ENCODE measurements at places on chromosomes 5 and 9.

DNA sequence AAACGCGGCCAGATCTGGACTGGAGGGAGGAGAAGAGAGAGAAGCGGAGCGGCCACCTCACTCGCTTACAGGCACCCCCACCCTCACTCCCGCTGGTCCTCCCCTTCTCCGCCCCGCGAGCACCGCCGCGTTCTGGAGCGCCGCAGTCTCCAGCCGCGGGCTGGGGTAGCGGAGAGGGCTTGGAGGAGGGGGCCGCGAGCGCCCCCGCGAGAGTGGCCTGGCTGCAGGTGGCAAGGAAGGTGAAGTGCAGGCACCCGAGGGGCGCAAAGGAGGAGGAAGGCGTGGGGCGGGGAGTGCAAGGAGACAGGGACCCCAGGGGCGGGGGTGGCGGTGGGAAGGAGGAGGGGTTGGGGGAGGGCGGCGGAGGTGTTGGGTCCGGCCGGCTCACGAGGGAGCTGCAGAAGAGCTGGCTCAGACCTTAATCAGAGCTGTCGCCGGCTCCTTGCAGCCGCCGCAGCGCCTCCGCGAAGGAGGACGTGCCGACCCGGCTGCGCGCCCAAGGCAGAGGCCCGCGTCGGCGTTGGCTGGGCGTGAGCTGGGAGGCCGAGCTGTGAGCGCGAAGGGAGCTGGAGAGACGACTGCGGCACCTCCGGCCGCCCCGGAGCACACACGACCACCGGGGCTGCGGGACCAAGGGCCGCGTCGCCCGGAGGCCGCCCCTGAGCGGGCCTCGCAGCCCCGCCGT is at the start of gene DMRT3:
TSS of gene DMRT3 (plus strand) at position 398 of the 685 bp plus-strand sequence. CDS start 347 bp downstream, outside the sequence.
- no peak for DNase-seq

- DNase-seq: no peak
Measured at GRCh38 chr9:98253565-98253964, 1.9 kb downstream of the TBC1D2 start.

GRCh38 chr9:89466451-89467277 is 31.2 kb downstream of the SEMA4D start:
- no peak for DNase-seq

GRCh38 chr5:126410623-126411022 is 12.6 kb upstream of the GRAMD2B start:
- DNase-seq: no peak

- DNase-seq: no peak
Measured at GRCh38 chr9:10238087-10238486, 374.7 kb downstream of the PTPRD start.

DNA sequence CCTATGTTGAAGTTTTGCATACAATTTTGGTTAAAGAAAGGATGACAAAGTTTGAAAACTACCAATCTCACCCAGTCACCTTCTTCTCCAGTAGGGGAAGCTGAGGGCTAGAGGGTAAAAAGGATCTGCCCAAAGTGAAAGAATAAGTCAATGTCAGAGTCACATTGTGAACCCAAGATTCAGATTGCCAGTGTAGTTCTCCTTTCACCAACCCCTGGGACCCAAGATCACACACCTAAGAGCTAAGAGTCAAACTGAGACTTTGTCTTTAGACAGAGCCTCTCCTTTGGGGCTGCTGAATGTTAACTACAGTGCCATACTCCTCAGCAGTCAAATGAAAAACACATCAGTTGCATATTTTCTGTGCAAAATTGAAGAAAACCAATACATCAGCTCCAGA is 210.6 kb downstream of the ATP10B start:
- no peak for DNase-seq

DNA sequence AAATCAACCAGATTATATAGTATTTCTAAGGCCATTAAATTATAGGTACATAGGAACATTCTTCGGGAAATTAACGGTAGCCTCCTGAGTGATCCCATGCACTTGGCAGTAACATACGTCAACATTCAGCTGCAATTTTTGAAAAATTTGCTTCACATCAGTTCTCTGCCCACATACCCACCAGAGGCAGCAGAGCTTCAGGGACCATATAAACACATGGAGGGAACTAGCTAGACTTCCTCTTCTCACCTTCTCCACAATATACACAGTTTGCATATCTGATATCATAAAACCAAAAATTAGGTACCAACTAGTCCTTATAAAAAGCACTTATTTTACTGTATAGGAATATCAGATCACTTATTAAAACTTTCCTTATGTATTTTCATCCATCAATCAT is 4.8 kb downstream of the PSIP1 start:
- DNase-seq: no peak

- no peak for DNase-seq
Measured at GRCh38 chr9:105264380-105264779, 19.9 kb downstream of the SLC44A1 start.

- DNase-seq: no peak
Measured at GRCh38 chr5:100590867-100591266, 55.7 kb downstream of the FAM174A start.

DNA sequence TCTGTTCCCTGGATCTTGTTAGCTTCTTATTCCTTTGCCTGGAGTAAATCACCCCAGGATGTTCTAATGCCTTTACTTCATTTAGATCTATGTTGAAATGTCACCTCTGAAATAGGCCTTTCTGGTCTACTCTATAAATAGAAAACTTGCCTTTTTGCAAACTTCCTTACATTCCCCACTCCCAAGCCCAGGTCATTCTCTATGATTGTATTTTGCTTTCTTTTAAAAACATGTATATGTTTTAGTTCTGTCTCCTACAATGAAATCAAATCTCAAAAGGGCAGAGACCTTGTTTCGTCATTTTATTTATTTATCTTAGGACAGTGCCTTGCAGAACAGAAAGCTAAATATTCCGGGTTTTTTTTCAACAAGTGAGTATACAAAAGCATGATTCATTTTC is 1657.7 kb upstream of the C9orf72 start:
- no peak for DNase-seq

DNA sequence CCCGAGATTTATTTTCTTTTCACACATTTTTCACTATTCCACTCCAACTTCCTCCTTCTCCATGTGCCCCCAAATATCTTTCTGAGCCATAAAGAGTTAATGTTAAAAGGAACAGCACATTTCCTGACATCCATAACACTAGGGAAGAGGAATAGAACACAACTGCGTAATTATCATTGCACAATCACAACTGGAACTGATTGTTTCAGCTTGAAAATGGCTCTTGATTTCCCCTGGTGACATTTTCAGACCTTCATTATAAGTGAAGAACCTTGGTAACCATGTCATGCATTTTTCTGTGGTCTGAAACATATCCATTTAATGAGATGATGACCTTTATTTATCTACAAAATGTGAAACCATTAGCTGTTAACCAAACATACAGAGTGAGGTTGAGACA is 82.4 kb downstream of the PCSK1 start:
- no peak for DNase-seq

DNA sequence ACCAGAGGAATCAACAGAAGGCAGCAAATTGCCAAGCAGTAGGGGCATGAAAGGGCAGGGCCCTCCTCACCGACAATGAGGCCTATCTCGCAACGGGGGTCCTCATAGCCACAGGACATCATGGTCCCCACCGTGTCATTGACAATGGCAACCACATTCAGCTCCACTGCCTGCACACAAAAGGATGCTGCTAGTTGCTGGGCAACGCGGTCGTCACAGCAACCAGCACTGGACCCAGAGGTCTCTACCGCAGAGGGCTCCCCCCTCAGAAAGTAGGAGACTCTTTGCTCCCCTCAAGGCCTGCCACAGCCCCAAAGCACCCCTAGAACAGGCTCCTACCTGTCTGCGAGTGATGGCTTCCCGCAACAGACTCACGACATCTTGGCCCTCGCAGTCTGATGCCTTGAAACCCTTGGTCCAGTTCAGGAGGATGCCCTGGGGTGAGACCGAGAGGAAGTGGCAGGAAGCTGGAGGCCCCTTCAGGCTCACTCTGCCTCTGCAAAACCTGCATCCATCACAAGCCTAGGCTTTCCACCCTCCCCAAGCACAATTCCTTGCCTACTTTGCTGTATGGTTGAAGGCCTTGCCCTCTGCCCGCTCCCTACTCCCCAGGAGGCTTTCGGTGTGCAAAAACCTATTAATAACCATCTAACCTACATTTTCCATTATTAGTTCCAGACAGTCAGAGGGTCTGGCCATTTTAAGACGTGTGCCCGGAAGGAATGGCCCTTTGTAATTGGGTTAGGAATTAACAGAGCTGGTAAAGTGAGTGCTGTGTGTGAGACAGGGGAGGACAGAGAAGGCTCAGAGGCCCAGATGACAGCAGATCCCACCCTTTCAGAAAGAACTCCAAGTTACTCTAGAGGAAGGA is 15.2 kb downstream of the HK3 start:
- no peak for DNase-seq

DNA sequence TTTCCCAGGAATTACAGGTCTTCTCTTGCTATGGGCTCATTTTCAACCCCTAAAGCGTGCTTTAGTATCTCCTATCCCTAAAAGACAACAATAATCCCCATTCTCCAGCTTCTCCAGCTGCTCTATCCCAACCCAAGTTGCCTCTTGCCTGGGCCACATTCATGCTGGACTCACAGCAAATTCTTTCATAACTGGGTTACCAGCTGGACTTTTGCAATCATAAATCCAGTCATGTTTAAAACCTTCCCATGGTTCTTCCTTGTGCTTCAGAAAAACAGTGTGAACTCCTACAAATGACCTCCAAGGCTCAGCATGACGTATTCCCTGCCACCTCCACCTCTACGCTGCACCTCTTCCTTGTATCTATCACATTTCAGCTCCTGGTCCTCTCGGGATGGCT is 346.9 kb downstream of the GADD45G start:
- DNase-seq: no peak

All from testis (tissue), 5 donors.